Hypothalamus (tissue), 51 donors: ENCODE measurements at places on chromosomes 2 and 18.
A peak's percentile ranks its signal among the peaks of the same experiment; 100 is the strongest.

GRCh38 chr2:234107861-234108260 is 57.4 kb downstream of the SPP2 start:
- no peak for DNase-seq

- no peak for DNase-seq
Observed at GRCh38 chr2:27390822-27391679, 10.5 kb upstream of the ZNF513 start.

- DNase-seq: no peak
Observed at GRCh38 chr2:45765728-45766254, 114.3 kb downstream of the PRKCE start.

DNA sequence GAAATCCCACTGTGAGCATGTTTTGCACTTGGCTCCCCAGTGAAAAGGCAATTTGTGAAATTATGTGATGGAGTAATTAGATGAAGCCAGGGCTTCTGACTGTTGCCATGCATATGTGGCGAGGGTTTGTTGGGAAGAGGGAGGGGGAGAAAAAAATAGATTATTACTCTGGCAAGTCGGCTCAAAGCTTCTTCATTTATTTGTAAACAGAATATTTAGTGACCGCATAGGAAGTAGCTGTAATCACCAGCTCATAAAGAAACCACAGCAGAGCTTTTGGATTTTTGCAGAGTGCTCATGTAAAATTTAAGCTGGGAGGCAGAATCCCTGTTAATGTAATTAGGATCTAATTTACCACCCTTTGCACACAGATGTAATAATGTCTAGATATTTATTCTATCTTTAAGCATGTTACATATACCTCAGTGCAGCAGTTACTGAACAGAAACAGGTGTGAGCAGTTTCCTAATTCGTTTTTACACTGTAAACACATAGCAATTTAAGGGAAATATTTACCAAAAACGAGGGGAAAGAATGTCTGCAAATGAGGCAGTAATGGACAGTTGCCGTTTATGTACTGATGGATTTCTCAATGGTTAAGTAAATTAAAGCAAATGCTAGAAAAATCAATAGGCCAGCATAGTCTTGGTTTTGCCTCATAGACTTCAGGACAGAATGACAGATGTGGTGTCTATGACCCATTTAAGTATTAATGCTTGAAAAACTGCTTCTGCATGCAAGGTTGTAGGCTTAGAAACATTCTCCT is 87.9 kb downstream of the MEIS1 start:
- DNase-seq: no peak

- DNase-seq: no peak
Observed at GRCh38 chr2:129730979-129731378, 248.5 kb upstream of the RAB6C start.

- DNase-seq: no peak
Observed at GRCh38 chr2:31296641-31297287, 62.8 kb downstream of the EHD3 start.

DNA sequence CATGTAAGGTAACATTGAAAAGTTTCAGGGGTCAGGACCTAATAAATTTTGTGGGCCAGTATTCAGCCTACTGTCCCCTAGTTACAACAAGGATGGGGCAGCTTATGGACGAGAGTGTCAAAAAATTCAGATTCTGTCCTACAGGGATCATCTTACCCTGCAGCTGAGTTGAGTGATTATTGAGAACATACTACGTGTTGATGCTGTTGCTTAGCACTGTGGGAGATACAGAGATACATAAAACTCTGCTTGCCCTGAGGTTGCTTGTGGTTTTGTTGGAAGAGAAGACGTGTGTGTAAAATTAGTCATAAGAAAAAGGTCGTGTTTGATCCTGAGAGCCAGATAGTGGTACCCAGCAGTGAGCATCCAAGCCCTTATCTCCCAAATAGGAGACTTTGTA is 253.2 kb downstream of the NEDD4L start:
- DNase-seq: no peak

GRCh38 chr2:99698896-99699295 is 209.1 kb upstream of the REV1 start:
- no peak for DNase-seq

GRCh38 chr18:13054336-13054735 is 63.2 kb downstream of the CEP192 start:
- DNase-seq: no peak

GRCh38 chr2:232506709-232507108 is 13.5 kb upstream of the PRSS56 start:
- no peak for DNase-seq

GRCh38 chr2:36594849-36595248 is 3.1 kb downstream of the FEZ2 start:
- no peak for DNase-seq

GRCh38 chr2:46225150-46225625 is 72.0 kb upstream of the EPAS1 start:
- no peak for DNase-seq

- DNase-seq: no peak
Observed at GRCh38 chr2:109349503-109350465, 220.8 kb downstream of the SH3RF3 start.

GRCh38 chr2:14524041-14524802 is 108.3 kb upstream of the LRATD1 start:
- DNase-seq: no peak

- no peak for DNase-seq
Observed at GRCh38 chr2:11250400-11251196, 93.8 kb downstream of the ROCK2 start.

DNA sequence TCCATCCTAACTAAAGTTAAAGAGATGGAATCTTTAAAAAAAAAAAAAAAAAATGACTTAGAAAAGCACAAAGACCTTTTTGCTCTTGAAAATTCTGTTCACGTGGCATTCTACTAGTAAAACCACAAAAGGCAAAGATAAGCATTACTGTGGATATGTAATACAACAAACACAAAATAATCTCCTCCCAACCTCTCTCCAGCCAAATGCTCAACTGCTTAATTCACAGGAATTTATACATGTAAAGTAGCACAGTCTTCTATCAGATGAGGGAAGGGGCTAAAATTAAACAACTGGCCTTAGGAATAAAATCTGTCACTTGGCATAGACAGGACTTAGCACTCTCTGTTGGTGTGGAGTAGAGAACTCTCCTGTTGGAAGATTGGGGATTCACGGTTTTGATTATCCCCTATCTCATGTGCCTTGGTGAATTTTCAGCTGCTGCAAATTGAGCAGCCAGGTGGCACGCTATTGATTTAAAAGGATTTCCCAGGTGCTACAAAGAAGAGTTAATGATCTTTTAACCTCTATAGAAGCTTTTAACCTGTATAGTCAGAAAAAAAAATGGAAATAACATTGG is 57.4 kb downstream of the ATIC start:
- DNase-seq: no peak

GRCh38 chr2:203759690-203760365 is 53.4 kb downstream of the CD28 start:
- no peak for DNase-seq

GRCh38 chr2:207121784-207122183 is 44.0 kb downstream of the KLF7 start:
- no peak for DNase-seq

DNA sequence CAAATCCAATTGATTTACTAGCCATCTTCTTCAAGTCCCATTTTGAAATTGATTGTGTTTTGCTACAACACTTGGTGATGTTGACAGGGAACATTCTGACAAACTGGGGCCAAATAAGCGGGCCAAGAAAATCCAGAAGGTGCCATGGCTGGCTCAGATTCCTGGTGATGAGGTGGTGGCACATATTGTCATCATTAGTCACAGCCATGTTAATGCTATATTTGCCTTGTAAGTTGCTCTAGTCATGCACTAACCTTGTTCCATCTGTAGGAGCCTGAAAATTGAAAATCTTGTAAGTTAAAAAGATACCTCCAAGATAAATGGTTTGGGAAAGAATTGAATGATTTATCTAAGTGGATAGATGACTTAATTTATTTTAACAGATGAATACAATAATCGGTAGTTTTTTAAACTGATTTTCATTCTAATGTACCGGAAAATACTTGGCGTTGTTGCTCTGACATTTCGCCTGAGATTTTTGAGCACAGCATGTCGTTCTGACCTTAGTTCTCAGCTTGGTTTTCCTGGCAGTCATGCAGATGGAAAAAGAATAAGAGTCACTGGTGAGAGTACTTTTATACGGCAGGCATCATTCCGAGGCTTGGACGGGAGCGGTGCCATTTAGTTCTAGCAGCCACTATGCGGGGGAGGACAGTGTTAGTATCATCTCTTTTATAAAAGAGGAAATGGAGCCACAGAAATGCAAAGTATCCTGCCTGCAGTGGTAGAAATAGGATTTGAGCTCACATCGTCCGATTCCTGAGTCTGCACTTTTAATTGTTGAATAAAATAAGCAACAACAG is 133.9 kb downstream of the ZNF532 start:
- DNase-seq: no peak

DNA sequence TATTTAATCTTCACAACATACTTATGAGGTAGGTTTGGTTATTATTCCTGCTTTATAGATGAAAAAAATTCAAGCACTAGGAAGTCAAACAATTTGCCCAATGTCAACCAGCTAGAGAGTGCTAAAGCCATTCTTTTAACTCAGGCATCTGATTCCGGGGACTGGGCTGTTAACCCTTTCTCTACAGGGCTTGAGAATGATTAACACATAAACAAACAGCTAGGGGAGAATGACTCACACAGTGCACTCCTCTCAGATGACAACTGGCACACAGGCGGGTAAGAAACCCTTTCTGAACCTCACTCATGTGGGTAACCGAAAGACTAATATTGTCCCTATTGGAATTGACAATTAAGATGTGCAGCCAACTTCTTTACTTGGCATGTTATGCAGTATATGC is 86.3 kb upstream of the FSHR start:
- no peak for DNase-seq

GRCh38 chr2:158772306-158773078 is 22.6 kb upstream of the DAPL1 start:
- DNase-seq: peak; percentile 32

DNA sequence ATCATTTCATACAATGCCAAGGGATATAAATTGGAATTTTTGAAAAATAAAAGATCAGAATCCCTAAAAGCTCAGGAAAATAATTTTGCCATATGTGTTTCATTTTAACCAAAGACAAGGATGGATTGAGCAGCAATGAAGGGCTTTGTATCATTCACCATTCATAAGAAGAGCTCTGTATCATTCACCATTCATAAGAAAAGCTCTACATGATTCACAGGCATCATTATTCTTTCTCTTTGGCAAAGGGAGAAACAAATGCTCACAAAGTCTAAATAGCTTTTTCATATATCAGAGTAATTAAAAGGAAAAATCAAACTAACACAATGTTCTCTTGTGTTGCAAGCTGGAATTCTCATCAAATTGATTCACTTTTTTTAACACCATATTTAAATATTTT is 169.1 kb upstream of the MC4R start:
- DNase-seq: no peak

DNA sequence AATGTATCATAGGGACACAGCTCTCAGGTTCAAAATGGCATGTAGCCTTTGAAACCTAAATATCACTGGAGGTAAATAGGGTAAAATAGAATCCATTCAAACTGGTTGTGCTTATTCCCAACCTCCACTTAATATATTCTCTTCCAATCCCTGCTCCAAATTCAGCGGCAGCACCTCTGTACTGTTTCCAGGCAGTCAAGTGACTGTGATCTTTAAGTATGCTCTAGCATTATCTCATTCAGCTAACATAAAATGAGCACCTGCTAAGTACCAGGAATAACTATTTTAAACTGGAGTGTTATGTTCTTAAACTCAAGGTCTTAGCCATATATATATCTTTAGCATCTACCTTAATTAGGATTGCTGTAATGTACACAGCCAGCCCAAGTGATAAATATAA is 269.2 kb upstream of the SESTD1 start:
- no peak for DNase-seq

DNA sequence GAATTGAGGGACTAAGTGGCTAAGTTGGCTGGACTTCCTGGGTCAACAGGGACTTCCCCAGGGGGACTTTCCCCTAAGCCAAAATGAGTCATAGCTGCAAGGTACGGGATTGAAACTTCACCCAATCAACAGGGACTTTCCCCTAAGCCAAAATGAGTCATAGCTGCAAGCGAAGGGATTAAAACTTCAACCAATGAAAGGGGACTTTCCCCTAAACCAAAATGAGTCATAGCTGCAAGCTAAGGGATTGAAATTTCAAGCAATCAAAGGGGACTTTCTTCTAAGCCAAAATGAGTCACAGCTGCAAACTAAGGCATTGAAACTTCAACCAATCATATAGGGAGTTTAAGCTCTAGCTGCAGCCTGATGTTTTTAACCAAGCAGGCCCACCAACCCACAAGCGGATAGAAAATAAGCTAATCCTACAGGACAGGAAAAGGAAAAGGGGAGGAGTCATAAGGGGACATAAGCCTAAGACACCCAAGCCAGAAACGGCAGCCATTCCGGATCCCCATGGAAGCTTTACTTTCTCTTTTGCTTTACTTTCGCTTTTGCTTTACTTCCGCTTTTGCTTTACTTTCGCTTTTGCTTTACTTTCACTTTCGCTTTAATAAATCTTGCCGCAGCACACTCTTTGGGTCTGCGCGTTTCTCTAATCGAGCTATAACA is 1375.4 kb upstream of the CELF4 start:
- no peak for DNase-seq

DNA sequence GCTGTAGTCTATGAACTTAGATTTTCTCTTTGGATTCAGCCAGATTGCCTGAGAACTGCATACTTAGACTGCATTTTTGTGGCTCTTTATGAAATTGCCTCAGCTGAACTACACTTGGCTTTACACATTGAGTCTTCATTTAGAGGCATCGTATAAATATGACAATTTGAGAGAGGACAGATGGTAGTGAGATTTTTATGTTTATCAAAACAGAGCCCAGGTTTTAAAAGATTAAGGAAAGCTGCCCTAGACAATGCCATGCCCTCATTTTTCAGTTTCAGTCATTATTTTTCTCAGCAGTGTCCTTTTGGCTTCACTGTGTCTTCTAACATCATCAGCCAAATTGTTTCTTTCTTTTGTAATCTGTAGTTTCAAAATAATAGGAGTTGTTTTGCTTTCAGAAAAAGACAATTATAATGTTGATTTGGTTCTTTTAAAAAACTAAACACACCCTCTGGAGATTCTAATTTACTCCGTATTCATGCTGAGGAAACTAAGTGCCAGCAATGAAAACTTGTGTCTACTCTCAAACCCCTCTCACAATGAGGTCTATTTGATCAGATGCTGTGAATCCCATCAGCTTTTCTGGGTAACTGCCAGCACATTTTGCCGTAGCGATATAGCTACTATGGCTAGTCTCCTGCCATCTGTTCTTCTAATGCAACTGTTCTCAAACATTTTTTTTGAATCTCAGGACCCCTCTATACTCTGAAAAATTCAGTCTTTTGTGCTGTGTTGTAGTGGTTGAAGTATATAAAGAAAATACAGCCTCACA is 46.2 kb downstream of the TWSG1 start:
- DNase-seq: no peak

DNA sequence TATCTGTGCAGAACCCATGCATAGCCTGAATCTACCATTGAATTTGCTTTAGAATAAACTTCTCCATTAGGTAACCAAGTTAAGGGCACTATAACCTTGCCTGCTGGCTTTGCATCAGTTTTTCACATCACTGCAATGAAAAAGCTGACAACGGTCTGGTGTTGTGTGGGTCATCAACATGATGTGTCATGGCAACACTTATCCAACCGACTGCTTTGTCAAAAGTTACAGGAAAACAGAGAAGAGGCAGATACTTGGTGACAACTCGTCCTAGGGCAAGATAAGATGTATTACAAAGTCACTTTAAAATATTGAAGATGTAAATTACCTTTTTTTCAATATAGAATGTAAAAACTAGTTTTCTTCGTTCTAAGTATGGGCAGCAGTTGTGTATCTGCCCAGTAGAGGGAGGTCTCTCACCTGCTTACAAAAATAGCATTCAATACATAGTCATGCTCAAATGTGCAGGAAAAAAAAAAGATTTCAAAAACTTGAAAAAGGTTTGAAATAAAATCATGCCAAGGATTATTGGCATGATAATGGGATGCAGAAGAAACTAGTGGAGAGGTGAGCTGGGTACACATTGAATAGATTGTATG is 96.3 kb downstream of the EVA1A start:
- DNase-seq: no peak
